ENCODE measurements at places on chromosomes 5 and 9. TPM values are rescaled to one million over a fixed set of nuclear protein-coding genes. Genes with fewer than 3 reads are reported as not detected.

Gene DTWD2
- 2.2 TPM for total RNA-seq

Gene RGS7BP
- not detected for total RNA-seq

Gene STING1
- total RNA-seq = 198 TPM

Gene PCDHGC4
- not detected for total RNA-seq

Gene GRM6
- total RNA-seq = not detected

Gene PCDHB12
- not detected for total RNA-seq

Gene SHISAL2B
- not detected for total RNA-seq

Gene SRD5A1
- 14.8 TPM for total RNA-seq

Gene KLF9
- 16.5 TPM for total RNA-seq

- peak; percentile 93 for DNase-seq
Measured at GRCh38 chr9:122099271-122099869, 6.3 kb upstream of the TTLL11 start.

GRCh38 chr9:78072586-78073199 is 41.1 kb upstream of the GNAQ start:
- no peak for DNase-seq

GRCh38 chr5:77569409-77569808 is 69.1 kb downstream of the OTP start:
- DNase-seq = no peak

- DNase-seq = no peak
Measured at GRCh38 chr5:109630093-109630492, 59.6 kb upstream of the MAN2A1 start.

DNA sequence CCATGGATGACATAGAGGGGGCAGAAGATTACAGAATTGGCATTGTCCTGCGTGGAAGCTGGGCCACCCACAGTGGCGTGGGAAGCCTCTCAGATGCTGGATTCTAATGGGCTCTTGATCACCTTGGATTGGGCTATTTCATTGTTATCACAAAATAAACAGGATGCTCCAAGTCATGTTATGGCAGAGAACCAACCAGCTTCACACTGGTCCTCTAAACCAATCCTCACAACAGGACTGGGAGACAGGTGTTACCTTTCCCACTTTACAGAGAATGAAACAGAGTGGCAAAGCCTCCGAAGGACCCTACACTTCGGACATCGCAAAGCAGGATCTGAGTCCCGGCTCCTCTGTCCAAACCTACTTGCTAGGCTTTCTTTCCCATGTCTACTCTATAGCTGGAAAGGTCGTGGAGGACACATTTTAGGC is 455 bp upstream of the SMIM3 start:
- no peak for DNase-seq

GRCh38 chr5:111976705-111977435 is 219.9 kb upstream of the NREP start:
- no peak for DNase-seq

DNA sequence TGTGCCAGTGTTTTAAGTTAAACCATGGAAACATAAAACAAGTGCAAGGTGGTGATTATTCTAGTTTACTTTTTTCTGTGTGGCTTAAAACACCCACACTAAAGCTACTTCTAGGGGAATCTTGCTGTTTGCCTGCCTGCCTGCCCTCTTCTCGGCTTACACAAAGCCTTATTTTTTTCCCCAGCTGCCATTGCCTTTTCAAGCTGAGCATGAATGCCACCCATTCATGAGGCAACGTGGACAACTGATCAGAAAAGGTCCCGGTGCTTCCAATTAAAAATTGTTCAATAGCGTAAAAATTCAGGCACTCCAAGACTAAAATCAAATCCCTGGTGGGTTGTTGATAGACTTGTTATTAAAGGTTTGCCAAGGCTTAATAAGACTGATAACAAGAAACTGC is 401.4 kb downstream of the TMEM161B start:
- DNase-seq = no peak

DNA sequence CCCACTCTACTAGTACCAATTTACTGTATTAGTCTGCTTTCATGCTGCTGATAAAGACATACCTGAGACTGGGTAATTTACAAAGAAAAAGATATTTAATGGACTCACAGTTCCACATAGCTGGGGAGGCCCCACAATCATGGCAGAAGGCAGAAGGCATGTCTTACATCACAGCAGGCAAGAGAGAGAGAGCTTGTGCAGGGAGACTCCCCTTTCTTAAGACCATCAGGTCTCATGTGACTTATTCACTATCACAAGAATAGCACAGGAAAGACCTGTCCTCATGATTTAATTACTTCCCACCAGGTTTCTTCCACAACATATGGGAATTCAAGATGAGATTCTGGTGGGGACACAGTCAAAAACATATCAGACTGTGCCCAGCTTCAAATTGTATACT is 11.5 kb downstream of the UGT3A1 start:
- DNase-seq = no peak

GRCh38 chr9:108467653-108468324 is 388.0 kb downstream of the ACTL7B start:
- no peak for DNase-seq

- no peak for DNase-seq
Measured at GRCh38 chr9:61671276-61671973, 481.6 kb downstream of the SPATA31A7 start.

GRCh38 chr5:149154650-149155049 is 13.4 kb downstream of the ABLIM3 start:
- no peak for DNase-seq

DNA sequence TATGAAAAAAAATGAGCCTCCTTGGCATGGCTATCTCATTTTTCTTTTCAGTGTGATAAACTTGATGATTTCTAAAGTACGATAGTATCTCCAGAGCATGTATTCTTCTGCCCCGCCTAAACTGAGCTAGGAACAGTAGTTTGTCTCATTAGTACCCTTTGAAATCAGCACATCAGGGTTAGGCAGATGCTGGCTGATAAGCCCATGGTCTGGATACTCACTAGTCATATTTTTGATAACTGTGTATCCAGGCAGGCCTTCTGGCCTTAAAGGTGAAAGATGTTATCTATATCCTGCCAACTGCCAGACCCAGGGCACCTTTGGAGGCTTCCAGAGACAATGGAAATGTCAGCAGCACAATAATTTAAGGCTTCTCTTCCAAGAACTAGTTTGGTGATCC is 103.8 kb downstream of the GIN1 start:
- no peak for DNase-seq

DNA sequence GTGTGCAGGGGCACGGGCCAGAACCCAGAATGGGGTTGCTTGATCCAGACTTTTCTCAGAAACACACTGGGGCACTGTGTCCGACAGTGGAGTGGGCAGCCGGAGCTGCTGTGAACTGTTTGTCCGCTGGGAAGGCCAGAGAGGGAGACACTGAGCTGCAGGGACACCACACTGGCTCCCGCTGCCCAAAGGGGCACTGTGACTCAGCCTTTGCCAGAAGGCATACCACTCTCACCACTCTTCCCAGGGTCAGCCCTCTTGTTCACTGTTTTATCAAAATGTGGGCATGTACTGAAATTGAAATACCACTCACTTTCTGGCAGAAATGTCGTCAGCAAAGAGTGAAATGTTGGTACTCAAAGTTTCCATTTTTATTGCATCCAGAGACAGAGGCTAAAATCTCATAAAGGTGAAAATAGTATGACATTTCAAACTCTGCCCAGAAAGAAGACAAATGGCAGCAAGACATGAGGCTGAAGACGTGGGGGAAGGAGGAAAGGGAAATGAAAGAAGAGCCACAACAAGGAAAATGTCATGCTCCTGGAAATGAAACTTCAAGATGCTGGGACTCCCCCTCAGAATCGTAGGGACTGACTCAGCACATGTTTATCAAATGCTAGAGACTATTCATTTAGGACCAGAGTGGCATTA is 4.5 kb upstream of the IL7R start:
- peak; percentile 86 for DNase-seq

GRCh38 chr5:83703059-83703458 is 17.6 kb downstream of the HAPLN1 start:
- DNase-seq = no peak

DNA sequence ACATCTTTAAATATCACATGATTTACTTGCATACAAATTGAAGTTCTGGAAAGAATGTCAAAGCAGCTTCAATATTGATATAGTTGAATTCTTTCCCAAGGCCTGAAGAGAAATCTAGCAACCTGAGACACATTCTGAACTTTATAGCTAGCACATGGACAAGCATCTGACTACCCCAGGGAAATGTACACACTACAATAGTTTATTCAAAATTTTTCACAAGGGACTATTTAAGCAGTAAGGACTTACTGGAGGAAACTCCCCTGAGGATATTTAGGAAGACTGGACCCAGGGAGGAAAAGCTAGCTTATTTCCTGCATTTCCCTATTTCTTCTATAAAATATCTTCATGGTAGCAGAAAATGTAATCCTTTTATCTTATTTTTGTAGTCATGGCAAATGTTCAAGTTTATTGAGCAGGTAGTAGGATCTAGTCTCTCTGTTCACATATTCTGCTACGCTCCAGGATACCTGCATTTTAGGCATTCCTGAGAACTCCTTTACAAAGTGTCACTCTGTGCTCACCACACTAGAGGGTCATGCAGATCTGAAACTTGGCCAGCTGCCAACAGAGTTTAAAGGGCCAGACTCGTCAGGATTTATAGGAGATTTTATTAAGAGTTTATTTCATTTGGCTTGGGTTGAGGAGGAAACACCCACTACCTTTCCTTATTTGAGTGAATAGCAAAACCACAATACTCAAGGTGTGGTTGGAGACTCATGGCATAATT is 348.4 kb upstream of the FTMT start:
- DNase-seq = no peak

DNA sequence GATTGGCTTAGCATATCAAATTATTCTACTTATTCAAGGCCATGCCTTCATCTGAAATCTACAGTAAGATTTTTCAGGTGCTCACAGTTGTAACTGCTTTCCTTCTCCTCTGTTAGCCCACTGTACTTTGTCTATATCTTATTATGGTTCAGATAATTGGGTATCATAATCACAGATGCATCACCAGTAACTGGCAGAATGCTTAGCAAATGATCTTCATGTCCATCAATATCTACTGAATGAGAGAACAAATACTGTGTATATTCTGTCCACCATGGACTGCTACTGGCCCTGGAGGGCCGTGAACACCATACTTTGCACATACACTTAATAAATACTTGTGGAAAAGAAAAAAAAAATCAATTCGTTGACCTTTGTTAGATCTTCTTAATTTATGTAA is 96.2 kb downstream of the MEF2C start:
- DNase-seq = no peak

DNA sequence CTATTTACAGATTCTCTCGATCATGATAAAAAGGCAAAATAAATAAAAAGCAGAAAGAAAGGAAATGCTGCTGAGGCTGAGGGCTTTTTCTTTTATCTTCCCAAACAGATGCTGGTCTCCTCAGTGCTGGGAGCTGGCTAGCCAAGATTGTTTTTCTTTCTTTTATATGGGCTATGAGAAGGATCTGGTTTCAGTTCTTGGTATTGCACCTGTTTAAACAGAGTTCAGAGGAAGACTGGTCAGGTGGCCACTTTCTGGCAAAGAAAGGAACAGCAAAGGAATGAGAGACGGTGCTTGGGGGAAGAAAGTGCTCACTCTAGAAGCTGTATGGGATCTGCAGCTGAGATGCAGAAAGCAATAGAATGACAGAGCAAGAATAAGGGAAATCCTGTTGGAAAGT is 88.9 kb downstream of the SLF1 start:
- DNase-seq = no peak

DNA sequence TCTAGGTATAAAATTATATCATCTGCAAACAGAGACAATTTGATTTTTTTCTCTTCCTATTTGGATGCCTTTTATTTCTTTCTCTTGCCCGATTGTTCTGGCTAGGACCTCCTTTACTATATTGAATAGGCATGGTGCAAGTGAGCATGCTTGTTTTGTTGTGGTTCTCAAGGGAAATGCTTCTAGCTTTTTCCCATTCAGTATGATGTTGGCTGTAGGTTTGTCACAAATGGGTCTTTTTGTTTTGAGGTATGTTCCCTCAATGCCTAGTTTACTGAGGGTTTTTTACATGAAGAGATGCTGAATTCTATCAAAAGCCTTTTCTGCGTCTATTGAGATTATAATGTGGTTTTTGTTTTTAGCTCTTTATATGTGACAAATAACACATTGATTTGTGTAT is 198.2 kb upstream of the GHR start:
- no peak for DNase-seq

DNA sequence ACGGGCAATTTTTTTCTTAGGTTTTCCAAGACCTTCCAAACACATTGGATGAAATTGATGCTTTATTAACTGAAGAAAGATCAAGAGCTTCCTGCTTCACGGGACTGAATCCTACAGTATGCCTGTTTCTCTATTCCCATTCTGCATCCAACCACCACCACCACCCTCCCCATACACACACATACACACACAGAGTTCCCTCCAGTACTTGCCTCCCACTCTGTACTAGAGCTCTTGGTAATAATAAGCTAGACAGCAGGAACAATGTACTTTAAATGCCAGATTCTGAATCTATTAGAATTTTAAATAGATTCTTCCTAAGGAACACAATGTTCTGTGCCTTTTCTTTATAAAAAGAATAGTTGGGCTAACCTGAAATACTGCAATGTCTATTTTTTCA is 67.4 kb downstream of the KLF9 start:
- no peak for DNase-seq

DNA sequence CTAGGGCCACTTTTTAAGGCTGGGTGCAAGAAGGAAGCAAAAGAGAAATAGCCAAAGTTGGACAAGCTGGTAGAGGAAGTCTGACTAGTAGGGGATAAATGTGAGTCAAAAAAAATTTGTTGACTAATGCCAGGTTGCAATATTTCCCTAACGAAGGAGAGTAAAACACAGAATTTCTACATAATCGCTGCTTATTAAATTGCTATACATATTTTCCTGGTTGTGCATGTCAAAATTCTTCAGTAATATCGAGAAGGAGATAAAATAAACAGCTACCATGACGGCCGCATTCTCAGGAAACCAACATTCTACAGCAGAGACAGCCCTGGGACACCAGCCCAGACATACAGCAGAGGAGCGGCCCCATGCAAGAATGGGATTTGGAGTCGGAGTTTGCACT is 148.3 kb downstream of the ESM1 start:
- no peak for DNase-seq

GRCh38 chr5:74301576-74301975 is 339.0 kb downstream of the ENC1 start:
- DNase-seq = no peak

GRCh38 chr5:42306287-42306686 is 117.0 kb upstream of the GHR start:
- DNase-seq = no peak

Measured in activated CD4-positive, alpha-beta T cell treated with anti-CD3 and anti-CD28 coated beads, Interleukin-2, amount 10 ng/mL, durations not matched to agents 24 days and 14 days (primary cell).